ENCODE measurements at places on chromosomes 1 and 21. TPM values are rescaled to one million over a fixed set of nuclear protein-coding genes. Genes with fewer than 3 reads are reported as not detected.

- peaks cover 78% of the 10 kb centered on the region for H3K27me3 ChIP-seq
- H3K36me3 ChIP-seq: peaks cover 4% of the 10 kb centered on the region
- no peaks in the 10 kb centered on the region for H3K4me1 ChIP-seq
- no peak overlapping the region for H3K27ac ChIP-seq
Measured at GRCh38 chr21:38661197-38661871, 144.4 kb upstream of the ETS2 start.

DNA sequence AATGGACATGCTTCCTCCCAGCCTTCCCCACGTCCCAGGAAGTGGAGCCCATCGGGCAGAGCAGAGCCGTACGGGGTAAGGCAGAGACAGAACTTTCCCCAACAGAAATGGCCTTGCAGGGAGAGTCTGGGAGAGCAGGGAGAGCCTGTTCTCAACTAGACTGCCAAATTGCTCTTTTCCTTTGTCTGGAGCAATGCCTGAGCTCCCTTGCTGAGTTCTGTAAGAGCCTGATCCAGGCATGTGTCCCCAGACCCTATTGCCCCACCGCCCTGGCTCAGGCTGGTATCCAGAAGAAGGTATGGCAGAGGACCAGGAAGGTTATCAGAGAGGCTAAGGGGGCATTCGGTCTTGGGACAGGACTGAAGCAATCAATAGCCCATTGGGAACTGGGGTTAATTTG is 79.9 kb downstream of the TMEM53 start:
- no peaks in the 10 kb centered on the region for H3K27me3 ChIP-seq
- peaks cover 6% of the 10 kb centered on the region for H3K36me3 ChIP-seq
- H3K4me1 ChIP-seq: peaks cover 19% of the 10 kb centered on the region
- no peak for DNase-seq
- H3K27ac ChIP-seq: peak overlapping the region; percentile 63

GRCh38 chr21:35381743-35382310 is 332.7 kb upstream of the RUNX1 start:
- DNase-seq: no peak
- no peaks in the 10 kb centered on the region for H3K27me3 ChIP-seq
- H3K36me3 ChIP-seq: no peaks in the 10 kb centered on the region
- H3K27ac ChIP-seq: no peak overlapping the region
- no peak overlapping the region for H3K4me3 ChIP-seq

- H3K36me3 ChIP-seq: no peaks in the 10 kb centered on the region
- H3K27me3 ChIP-seq: no peaks in the 10 kb centered on the region
- H3K27ac ChIP-seq: no peak overlapping the region
- H3K4me3 ChIP-seq: no peak overlapping the region
- no peak for DNase-seq
Measured at GRCh38 chr1:89971600-89971999, 23.3 kb upstream of the ZNF326 start.

Gene TRIM62
- 2.4 TPM for total RNA-seq

Gene KRTAP13-2
- not detected for total RNA-seq

GRCh38 chr1:42318601-42319000 is 16.4 kb downstream of the FOXJ3 start:
- DNase-seq: no peak
- no peaks in the 10 kb centered on the region for H3K36me3 ChIP-seq
- no peaks in the 10 kb centered on the region for H3K27me3 ChIP-seq
- no peak overlapping the region for H3K27ac ChIP-seq
- H3K4me1 ChIP-seq: peaks cover 63% of the 10 kb centered on the region

DNA sequence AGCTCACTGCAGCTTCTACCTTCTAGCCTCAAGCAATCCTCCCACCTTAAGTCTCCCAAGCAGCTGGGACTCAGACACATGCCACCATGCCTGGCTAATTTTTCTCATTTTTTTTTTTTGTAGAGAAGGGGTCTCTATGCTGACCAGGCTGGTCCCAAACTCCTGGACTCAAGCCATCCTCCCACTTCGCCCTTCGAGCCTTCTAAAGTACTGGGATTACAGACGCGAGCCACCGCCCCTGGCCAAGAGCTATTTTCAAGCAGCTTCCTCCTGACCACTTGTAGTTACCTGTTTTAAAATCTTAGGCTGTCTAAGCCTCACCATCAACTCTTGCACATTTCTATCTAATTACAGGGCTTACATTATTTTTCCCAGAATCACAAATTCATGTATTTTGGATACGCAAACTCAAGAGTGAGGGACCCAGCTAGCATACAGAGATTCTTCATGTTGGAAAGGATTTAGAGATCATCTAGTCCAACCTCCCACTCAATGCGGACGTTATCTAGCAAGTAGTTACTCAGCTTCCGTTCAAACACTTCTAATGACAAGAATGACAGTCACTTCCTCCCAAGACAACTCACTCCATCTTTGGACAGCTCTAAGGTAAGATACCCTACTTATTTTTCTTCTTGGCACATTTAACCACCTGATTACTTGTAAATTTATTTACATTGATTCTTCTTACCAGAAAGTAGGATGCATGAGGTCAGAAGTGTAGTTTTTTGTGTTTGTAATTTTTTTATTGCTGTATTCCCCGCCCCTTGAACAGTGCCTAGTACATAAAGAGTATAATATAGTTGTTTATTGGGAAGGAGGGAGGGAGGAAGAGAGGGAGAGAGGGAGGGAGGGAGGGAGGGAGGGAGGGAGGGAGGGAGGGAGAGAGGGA is 65.4 kb downstream of the LUZP1 start:
- H3K36me3 ChIP-seq: peaks cover 38% of the 10 kb centered on the region
- no peak for DNase-seq
- H3K27ac ChIP-seq: peak overlapping the region; percentile 70
- H3K27me3 ChIP-seq: no peaks in the 10 kb centered on the region
- H3K4me3 ChIP-seq: peak overlapping the region; percentile 10

GRCh38 chr1:116126281-116126680 is 15.1 kb downstream of the MAB21L3 start:
- no peak overlapping the region for H3K4me3 ChIP-seq
- H3K27ac ChIP-seq: no peak overlapping the region
- DNase-seq: no peak

Gene ARTN
- 1.9 TPM for total RNA-seq

GRCh38 chr1:181522864-181523263 is 39.5 kb downstream of the CACNA1E start:
- H3K4me3 ChIP-seq: no peak overlapping the region
- peaks cover 4% of the 10 kb centered on the region for H3K36me3 ChIP-seq
- H3K27me3 ChIP-seq: no peaks in the 10 kb centered on the region
- no peak overlapping the region for H3K27ac ChIP-seq

- H3K27ac ChIP-seq: no peak overlapping the region
- H3K4me1 ChIP-seq: no peaks in the 10 kb centered on the region
- no peaks in the 10 kb centered on the region for H3K36me3 ChIP-seq
- no peak for DNase-seq
Measured at GRCh38 chr1:2103266-2103900, 53.2 kb downstream of the PRKCZ start.

Gene TMEM50A
- total RNA-seq: 107 TPM

DNA sequence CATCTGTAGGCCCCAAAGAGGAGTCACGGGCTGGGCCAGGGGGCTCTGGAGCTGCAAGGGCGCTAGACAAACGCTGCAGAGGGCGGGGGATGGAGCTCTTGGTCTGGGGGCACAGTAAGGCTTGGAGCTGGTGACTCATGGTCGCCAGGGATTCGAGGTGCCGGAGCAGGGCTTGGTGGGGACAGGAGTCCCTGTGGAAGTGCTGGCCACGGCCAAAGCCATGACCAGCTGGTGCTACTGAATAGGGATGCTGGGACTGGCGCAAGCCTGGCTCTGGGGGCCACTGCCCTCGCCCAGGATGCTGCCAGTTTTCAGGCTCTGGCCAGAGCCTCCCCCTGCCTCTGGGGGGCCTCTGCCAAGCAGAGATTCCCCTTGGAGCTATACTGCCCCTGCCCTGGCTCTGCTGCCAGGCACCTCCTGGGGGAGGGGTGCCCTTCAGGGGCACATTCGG is 25.2 kb downstream of the SPOCD1 start:
- peaks cover 6% of the 10 kb centered on the region for H3K36me3 ChIP-seq
- H3K4me3 ChIP-seq: no peak overlapping the region
- H3K27ac ChIP-seq: no peak overlapping the region

DNA sequence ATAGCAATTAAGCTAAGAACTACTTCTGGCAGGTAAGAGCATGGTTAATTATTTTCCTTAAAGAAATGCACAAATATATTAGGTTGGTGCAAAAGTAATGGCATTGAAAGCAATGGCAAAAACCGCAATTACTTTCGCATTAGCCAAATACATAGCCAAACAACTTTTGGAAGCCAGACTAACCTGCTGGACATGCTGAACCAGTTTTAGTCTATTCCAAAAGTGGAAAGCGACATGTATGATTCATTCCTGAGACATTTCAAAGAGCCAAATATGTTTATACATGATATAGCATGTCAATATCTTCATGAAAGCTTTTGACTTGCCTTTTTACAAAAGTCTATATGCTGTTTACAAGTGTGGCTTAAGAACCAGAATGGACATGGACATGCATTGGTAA is 23.4 kb upstream of the DR1 start:
- peaks cover 29% of the 10 kb centered on the region for H3K4me1 ChIP-seq
- no peak overlapping the region for H3K27ac ChIP-seq
- no peaks in the 10 kb centered on the region for H3K36me3 ChIP-seq
- no peaks in the 10 kb centered on the region for H3K27me3 ChIP-seq
- H3K4me3 ChIP-seq: no peak overlapping the region
- DNase-seq: no peak

Gene NTMT2
- total RNA-seq: not detected

DNA sequence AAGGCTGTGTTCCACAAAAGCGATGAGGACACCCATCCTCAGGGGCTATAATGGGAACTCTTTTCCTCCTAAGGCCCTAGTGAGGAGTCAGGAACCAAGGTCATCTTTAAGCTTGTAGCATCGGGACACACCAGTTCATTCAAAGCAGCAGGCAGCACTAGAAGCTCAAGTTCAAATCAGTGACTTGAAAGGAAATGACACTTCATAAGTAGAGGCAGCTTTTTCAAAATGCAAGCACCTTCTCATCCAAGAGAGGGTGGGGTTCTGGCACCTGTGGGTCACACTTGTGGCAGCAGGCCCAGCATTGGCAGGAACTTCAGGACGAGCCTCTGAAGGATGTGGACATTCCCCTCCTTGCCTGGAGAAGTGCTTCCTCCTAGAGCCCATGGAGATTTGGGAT is 496.3 kb downstream of the KIF26B start:
- no peak overlapping the region for H3K27ac ChIP-seq
- no peaks in the 10 kb centered on the region for H3K27me3 ChIP-seq
- no peak overlapping the region for H3K4me3 ChIP-seq
- no peaks in the 10 kb centered on the region for H3K4me1 ChIP-seq
- peak; percentile 19 for DNase-seq

DNA sequence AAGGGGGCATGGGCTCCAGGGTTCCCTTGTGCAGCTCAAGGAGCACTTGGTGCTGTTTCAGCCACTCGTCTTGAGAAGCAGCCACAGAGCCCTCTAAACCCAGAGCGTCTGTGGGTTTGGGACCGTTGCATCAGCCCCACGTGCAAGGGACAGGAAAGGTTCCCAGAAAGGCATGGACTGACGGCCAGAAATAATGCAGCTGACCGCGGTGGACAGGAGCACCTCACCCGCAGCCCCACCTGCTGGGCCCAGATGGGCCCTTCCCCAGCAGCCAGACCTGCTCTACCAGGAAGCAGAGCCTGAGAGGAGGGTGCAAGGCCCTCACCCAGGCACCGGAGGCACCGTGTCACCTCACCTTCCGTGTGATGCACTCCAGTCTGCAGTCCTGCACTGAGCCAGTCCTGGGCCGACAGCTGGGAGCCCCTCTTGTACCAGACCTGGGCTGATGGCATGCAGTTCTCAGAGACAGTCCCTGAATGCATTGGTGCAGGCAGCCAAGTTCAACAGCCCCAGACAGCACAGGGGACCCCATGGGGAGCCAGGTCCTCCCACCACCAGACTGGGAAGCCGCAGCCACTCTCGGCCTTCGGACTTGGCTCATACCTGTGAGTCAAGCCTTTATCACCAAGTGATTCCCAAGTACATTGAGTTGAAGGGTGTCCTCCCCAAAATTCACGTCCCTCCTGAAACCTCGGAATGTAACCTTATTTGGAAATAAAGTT is 4.8 kb upstream of the TFF3 start:
- H3K4me3 ChIP-seq: no peak overlapping the region
- no peaks in the 10 kb centered on the region for H3K4me1 ChIP-seq
- no peaks in the 10 kb centered on the region for H3K36me3 ChIP-seq
- no peak for DNase-seq
- peaks cover 48% of the 10 kb centered on the region for H3K27me3 ChIP-seq

Gene PM20D1
- not detected for total RNA-seq

Gene PLOD1
- total RNA-seq: 47.2 TPM

- no peak overlapping the region for H3K4me3 ChIP-seq
- no peak overlapping the region for H3K27ac ChIP-seq
- DNase-seq: peak; percentile 77
- H3K36me3 ChIP-seq: peaks cover 100% of the 10 kb centered on the region
- H3K27me3 ChIP-seq: no peaks in the 10 kb centered on the region
Measured at GRCh38 chr1:225987491-225988316, 11.4 kb downstream of the SDE2 start.

- peaks cover 4% of the 10 kb centered on the region for H3K4me1 ChIP-seq
- peaks cover 6% of the 10 kb centered on the region for H3K36me3 ChIP-seq
- H3K4me3 ChIP-seq: no peak overlapping the region
- H3K27ac ChIP-seq: no peak overlapping the region
Measured at GRCh38 chr1:109502364-109502851, 7.1 kb downstream of the AMIGO1 start.

DNA sequence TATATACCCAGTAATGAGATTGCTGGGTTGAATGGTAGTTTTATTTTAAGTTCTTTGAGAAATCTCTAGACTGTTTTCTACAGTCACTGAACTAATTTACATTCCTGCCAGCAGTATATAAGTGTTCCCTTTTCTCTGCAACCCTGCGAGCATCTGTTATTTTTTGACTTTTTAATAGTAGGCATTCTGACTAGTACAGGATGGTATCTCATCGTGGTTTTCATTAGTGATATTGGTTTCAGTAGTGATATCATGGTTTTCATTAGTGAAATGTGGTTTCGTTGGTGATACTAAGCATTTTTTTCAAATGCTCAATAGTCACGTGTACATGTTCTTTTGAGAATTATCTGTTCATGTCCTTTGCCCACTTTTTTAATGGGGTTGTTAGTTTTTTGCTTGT is 316.8 kb downstream of the PTBP2 start:
- peaks cover 4% of the 10 kb centered on the region for H3K4me1 ChIP-seq
- H3K27ac ChIP-seq: no peak overlapping the region
- H3K4me3 ChIP-seq: no peak overlapping the region
- H3K36me3 ChIP-seq: no peaks in the 10 kb centered on the region

GRCh38 chr1:78426408-78426807 is 64.4 kb upstream of the PTGFR start:
- no peaks in the 10 kb centered on the region for H3K27me3 ChIP-seq
- no peak overlapping the region for H3K27ac ChIP-seq
- H3K4me3 ChIP-seq: no peak overlapping the region
- DNase-seq: no peak
- peaks cover 11% of the 10 kb centered on the region for H3K4me1 ChIP-seq
